ENCODE measurements at places on chromosomes 12 and 14.

DNA sequence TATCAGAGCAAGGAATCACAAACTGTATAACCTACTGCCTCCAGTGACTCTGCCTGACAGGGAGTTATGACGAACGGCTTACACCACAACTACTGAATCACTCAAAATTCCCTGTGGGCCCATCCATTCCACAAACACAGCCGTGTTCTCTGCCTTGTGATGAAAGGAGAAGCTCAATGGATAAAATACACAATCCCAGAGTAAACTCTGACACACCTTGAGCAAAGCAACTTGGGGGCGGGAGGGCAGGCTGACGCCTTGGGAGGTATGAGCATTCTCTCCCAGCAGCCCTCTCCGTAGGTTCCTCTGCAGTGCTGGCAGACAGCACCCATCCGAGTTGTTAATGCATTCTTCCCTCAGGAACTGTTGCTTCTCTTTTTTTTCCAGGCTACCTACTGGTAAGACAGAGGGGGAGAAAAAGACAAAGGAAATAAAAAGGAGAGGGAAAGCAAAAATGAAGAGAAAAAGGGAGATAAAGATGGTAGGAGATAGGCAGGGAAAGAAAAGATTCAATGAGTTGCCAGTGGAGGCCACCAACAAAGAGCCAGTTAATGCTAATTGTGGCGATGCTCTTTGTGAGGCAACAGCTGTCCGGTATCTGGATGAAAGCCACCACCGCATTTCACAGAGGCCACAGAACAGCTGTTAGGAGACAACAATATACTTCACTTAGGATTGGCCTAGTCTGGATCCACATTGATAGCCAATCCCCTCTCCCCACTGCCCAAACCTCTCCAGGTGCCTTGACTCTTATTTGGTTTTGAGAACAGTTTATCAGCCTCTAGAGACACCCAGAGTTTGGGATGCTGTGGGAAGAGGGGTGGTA lies 4.7 kb upstream of the DIO2 start:
- no peak for DNase-seq

- no peak for DNase-seq
Measured at GRCh38 chr12:123427036-123427769, 9.3 kb downstream of the RILPL2 start.

DNA sequence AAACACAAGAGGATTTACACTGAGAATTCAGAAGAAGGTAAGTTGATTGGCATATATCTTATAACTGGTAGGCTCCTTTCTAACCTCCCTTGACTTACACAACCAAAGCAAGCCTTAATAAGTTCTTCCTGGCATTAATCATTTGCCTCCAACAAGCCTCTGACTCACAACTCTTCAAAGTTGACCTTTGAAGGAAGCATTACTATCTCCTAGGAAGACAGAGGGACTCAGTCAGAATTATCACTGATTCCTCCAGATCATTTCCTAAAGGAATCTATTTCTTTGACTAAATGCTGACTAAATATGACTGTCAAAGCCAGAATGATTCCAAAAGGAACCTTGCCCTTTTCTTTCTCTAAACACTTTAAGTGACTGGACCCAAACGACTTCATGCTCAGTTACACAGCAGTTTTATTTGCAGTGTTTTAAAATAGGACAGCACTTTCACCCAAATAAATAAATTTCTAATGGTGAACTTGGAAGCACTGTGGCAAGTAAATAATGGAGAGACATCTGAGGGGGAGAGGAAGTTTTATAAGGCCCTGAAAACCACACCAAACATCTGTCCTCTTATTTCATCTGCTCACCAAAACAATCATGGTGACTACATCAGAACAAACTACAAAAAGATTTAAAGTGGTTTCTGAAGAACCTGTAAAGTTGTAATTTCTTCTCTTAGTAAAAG lies 128.2 kb downstream of the KLHL28 start:
- peak; percentile 28 for DNase-seq

DNA sequence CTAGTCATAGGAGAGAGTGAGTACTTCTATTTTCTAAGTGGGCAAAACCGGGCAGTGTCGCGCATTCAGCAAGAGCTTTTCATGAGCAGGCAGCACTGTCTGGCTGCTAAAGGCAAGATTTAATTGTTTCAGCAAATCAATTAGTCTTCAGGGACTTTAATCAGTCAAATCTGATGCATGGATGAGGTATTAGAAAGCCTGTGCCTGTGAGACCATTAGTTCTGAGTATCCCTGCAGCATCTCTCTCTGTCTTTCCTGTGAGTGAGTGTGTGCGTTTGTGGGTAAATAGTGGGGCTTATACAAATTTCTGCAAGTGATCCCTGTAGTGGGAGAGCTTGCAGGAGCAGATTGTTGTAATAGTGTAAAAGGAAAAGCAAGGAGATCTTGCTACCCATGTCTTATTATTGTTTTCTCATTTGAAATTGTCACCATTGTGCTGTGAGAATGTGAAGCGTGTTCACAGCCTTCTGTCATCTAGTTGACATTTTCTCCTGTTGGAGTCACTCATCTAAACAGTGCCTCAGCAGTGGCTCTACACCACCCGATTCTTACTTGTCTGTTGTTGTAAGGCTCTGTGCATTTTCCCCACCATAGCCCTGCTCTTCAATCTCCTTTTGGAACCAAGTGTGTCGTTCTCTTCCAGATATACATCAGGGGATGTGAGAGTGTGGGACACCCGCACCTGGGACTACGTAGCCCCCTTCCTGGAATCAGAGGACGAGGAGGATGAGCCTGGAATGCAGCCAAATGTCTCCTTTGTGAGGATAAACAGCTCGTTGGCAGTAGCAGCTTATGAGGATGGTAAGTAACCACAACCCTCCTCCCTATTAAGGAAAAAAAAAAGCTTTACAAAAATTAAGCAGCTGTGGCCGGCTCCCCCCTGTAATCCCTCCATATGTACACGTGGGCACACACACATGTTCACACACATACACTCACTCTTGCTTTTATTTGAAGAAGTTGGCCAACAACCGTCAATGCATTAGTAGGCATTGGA lies 53.6 kb downstream of the FBXW8 start:
- DNase-seq, result no peak

DNA sequence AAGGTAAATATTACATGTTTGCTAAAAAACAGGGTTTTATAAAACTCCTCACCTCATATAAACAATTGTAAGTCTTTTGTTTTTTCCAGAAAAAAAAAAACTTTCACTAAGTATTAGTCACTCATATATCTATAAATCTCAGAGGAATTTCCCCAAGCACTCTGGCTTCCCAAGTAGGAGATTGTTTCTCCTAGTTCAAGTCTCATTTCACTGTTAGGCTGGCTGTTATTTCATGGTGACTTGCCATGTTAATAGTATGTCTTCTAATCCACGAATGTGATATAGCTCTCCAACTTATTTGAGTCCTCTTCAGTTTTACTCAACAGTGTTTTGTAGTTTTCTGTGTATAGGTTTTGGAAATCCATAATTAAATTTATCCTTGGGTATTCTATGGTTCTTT lies 61.6 kb downstream of the CAPZA3 start:
- no peak for DNase-seq

- no peak for DNase-seq
Measured at GRCh38 chr14:69285661-69286255, 25.8 kb downstream of the GALNT16 start.

GRCh38 chr12:132222096-132222807 lies 78.0 kb downstream of the NOC4L start:
- DNase-seq, result peak; percentile 56

- DNase-seq, result no peak
Measured at GRCh38 chr12:59164991-59165718, 244.9 kb upstream of the LRIG3 start.

GRCh38 chr12:88552610-88553079 lies 27.6 kb downstream of the KITLG start:
- DNase-seq, result no peak

GRCh38 chr12:103569278-103569677 lies 17.8 kb upstream of the STAB2 start:
- no peak for DNase-seq

DNA sequence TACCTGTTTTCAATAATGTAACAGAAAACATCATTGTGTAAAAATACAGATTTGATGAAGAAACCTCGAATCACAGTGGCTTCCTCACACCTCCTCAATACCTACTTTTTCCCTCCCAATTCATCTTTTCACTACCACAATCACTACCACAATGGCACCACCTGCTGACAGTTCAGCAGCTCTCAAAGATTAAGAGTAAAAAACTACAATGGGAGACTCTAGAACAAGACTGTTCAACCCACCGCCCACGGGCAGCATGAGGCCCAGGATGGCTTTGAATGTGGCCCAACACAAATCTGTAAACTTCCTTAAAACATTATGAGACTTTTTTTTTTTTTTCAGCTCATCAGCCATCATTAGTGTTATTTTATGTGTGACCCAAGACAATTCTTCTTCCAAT lies 15.2 kb downstream of the MED6 start:
- DNase-seq, result no peak

DNA sequence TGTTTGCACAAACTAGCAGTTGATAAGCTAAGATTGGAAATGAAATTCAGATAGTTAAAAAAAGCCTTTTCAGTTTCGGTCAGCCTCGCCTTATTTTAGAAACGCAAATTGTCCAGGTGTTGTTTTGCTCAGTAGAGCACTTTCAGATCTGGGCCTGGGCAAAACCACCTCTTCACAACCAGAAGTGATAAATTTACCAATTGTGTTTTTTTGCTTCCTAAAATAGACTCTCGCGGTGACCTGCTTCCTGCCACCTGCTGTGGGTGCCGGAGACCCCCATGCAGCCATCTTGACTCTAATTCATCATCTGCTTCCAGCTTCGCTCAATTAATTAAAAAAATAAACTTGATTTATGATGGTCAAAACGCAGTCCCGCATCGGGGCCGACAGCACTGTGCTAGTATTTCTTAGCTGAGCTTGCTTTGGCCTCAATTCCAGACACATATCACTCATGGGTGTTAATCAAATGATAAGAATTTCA lies 335.6 kb downstream of the TMEM121 start:
- no peak for DNase-seq

- DNase-seq, result no peak
Measured at GRCh38 chr14:57533214-57533613, 39.6 kb upstream of the CCDC198 start.

- no peak for DNase-seq
Measured at GRCh38 chr12:120739821-120740613, 14.4 kb downstream of the ACADS start.

DNA sequence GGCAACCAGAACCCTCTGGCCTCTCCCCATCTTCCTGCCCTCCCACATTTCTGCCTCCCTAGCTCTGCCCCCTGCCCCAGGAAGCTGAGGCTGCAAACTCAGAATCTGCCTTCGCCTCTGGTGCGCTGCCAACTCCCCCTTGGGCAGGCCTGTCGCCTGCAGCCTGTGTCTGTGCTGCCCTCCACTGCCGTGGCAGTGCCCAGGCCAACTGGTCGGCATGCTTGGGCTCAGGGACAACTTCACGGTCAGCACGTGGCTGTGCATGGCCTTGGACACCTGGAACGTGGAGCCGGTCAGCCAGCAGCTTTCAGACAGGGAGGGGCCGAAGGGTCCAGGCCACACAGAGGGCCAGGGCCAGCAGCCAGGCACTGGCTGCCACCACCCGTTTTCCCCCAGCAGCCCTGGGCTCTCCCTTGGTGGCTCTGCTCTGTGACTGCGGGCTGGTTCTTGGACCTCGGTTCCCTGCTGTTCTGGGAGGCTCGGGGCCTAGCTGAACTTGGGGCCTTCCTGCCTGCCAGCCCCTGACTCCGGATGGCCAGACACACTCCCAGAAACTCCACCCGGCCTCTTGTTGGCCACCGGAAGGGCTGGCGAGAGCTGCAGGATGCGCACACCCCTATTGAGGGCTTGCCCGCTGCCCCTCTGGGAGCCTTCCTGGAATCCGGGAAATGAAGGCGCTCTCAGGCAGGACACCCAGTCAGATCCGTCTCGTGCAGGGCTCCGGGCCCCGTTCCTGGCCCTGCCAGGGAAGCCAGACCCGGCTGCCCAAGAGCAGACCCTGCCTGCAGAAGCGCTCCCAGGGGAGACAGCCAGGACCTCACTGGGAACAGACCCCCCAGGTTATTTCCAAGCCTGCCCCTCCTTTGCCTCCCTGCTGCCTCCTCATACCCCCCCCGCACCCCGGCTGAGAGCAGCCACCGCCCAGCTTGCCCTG lies 34.2 kb upstream of the PPP1R13B start:
- no peak for DNase-seq

- DNase-seq, result no peak
Measured at GRCh38 chr12:59710964-59711363, 115.1 kb downstream of the SLC16A7 start.

DNA sequence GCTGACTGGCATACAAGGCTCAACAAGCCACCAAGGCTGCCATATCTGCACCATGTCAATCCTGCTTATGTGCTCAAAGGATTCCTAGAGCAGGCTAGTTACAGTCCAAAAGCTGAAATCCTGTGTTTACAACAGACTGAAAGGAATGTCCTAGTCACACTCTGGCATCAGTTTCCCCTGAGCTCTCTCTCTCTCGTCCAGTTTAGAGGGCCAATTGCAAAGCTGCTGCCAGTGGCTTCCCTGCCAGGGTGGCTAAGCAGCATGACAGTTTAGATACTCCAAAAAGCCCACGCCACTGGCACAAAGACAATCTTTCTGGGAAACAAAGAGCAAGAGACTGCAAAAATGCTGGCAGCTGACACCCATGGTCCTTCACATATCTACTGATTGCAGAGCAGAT lies 392.1 kb downstream of the RPS29 start:
- DNase-seq, result no peak

- DNase-seq, result no peak
Measured at GRCh38 chr14:100533656-100534485, 53.3 kb downstream of the BEGAIN start.

DNA sequence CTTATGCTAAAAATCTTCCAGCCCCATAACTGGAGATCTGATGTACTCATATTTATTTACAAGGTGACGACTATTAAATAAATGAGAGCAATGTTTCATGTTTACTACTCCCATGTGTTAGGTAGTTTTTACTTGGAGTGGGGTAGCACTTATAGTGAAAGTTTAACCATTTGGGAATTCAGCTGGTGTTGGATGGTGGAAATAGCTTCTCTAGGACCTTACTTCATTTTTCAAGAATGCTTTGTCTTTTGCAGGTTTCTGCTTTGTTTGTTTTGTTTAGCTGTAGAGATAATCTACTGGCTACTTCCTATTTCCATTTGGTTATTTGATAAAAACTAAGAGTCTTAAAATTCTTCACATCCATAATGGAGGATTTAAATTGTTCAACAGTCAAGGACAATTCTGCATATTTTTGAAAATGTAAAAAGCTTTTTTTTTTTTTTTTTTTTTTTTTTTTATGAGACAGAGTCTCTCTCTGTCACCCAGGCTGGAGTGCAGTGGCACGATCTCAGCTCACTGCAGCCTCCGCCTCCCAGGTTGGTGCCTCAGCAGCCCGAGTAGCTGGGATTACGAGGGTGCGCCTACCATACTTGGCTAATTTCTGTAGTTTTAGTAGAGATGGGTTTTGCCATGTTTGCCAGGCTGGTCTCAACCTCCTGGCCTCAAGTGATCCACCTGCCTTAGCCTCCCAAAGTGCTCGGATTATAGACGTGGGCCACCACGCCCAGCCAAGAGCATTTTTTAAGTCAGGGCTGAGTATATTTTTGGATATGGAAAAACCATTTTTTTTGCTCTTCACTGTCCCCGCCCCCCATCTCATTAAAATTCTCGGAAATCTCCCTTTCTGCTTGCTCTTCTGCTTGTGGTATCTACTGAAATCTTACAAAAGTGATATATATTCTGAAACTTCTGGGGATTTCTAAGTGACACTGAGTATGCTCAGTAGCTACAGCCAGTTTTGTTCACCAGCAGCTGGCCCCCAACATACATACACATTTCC lies 1.4 kb upstream of the ABCD2 start:
- no peak for DNase-seq

Data from kidney epithelial cell (primary cell).